ENCODE measurements at places on chromosomes 5 and 9.

- no peak for DNase-seq
Observed at GRCh38 chr5:187617-188451, 3.5 kb upstream of the LRRC14B start.

- no peak for DNase-seq
Observed at GRCh38 chr5:107381189-107381856, 289.4 kb downstream of the EFNA5 start.

DNA sequence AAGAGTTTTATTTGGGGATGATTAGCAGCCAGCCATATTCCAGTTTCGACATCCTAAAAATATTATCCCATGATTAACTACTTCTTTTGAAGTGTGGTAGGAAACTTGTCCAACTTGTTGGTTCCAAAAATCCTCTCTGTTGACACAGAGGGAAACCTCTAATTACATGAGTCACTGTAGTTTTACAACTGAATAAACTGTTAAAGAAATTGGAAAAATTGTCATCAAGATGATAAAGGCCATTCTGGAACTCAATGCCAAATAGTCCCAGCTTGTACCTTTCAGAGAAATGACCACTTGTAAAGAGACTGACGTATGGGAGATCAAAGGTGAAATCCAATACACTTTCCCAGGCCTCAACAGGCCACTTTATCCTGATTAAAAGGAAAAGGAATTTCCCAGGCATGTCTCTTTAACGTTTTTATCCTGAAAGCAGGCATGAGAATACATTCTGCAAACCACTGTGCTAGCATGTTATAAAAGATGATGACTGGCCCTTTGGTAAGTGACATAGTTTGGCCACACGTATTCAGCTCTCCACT is 261.6 kb downstream of the GLIS3 start:
- no peak for DNase-seq

- peak; percentile 53 for DNase-seq
Observed at GRCh38 chr9:127199001-127199791, 65.4 kb upstream of the GARNL3 start.

- no peak for DNase-seq
Observed at GRCh38 chr5:130155345-130156011, 251.2 kb downstream of the CHSY3 start.

DNA sequence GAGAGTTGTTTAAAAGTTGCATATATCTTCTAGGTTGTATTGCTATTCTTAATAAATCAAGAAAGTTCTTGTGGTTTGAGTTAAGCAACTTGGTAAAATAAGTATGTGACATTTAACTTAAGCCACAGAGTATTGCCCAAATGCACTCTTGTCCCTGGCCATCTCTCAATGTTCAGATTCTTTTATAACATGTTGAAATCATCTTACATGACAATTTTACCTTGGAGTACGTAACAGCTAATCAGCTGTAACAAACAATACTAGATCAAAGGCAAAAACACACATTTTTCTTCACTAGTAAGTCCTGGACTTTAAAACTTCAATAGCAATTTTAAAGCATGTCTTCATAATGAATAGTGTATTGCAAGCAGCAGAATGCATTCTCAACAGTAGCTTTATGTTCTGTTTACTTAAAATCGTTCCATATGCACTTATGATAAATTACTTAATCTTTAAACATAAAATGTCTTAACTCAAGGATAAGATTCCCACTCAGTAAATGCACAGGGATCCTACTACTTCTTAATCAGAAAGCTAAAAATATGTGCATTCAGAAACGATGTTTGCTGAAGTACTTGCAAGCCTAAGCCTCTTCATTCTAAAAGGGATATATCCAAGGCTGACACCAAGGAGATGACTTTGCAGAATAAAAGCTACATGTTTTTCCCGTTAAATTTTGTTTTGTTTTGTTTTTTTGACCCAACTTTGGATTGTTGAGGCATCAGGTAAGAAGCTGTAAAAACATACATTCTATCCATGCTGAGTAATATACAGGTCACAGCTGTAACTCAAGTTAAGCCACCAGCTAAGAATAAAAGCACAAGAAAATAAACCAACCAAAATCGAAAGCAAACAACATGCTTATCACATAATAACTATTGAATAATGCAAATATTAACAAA is 86.1 kb upstream of the NFIB start:
- no peak for DNase-seq

GRCh38 chr5:9869616-9870288 is 239.6 kb upstream of the TAS2R1 start:
- no peak for DNase-seq

DNA sequence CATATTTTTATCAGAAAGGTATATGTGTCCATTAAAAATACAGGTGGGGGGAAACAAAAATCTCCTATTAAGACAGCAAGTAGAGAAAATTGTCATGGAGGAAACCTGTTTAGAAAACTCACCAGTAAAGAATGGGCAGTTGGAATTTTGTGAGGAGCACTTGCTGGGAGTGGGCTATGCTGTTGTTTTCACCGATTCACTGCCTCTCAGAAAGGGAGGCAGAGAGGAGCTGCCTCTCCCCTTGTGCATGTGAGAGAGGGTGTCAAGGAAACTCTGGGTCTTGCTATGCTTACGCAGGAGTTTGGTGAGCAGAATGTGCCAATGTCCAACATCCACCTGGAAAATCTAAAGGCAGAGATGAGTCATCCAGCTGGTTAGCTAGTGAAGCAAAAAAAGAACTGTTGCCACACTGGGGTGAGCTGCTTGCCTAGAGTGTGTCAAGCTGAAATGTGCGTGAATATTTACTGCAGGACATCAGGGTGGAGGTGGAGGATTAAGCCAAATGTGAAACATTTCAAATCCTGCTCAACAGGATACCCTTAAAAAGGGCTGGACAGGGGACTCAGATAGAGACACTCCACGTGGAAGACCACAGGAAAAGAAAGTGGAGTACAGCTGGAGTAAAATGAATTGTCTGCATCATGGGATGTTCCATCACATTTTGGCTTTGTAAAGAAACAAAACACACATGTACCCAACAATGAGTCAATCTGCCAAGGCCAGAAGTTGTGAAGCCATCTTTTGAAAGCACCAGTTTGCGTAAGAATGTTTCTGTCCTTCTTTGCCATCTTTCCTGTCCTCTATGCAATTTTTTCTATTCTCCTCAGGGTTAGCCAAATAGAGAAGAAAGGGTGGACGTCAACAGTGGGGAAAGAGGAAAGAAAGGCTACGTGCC is 449.7 kb upstream of the MPDZ start:
- no peak for DNase-seq

GRCh38 chr9:134781591-134782302 is 98.9 kb upstream of the FCN2 start:
- no peak for DNase-seq
